ENCODE measurements at places on chromosomes 1 and 21.

GRCh38 chr1:101089613-101090338 is 64.2 kb upstream of the DPH5 start:
- no peak for DNase-seq

DNA sequence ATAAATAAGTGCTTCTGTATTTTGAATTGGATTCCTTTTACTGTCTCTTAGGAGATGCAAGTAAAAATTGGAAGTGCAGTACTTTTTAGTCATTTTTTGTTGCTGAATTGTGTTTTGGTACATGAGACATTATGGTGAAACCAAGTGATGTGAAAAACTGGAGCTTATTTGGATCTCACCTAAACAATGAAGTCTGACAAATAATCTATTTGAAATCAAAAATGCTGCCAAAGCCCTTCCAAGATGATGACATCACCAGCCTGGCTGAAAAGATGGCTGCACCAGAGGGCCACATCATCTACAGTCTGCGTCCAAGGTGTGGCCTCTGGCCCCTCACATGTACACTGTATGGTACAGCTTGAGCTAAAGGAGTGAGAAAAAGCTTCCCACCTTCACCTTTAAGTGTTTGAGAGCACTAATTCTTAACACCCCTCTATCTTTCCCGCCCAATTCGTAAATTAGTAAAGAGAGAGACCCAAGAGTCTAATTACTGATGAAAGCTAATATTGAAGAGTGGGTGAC is 192.5 kb upstream of the ST6GALNAC5 start:
- no peak for DNase-seq

- DNase-seq, result no peak
These were observed 113.2 kb upstream of the GALNT2 start for GRCh38 chr1:229953736-229954326.

GRCh38 chr1:173302890-173303829 is 96.0 kb upstream of the TNFSF4 start:
- no peak for DNase-seq

DNA sequence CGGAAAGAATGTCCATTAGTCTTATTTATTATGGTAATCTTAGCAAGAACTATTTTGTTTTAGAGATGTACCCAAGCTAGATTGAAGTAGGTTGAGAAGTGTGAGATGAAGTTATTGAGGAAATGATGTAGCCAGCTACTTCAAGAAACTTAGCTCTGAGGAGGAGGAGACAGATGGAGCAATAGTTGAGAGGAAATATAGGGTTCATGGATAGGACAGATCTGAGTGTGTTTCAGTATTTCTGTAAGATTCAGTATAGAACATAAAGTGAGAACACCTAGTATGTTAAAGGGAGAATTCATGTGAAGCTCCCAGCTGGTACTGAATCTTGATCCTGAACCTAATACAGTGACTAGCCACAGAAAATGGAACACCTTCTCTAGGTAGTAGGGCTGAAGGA is 28.9 kb downstream of the TSNAX start:
- no peak for DNase-seq

DNA sequence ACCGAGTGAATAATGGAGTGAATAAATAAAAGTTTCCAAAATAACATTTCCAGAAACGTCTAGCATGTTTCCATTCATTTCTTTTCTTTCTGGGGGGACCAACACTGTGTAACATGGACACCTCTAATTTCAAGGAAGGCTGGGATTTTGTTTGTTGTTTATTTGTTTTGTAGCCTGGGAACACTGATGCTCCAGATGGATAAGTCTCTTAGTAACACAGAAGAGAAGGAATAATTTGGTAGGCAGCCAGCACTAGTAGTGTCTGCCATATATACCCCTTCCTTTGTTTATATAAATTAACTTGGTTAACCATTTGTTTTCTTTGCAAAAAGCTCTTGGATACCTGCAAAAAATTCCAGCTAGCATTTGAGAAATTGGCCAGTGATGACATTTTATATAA is 411.4 kb upstream of the DEPDC1 start:
- DNase-seq, result no peak

GRCh38 chr1:29237129-29237821 is 953 bp downstream of the PTPRU start:
- no peak for DNase-seq

GRCh38 chr1:7558041-7558461 is 213.0 kb upstream of the VAMP3 start:
- no peak for DNase-seq

DNA sequence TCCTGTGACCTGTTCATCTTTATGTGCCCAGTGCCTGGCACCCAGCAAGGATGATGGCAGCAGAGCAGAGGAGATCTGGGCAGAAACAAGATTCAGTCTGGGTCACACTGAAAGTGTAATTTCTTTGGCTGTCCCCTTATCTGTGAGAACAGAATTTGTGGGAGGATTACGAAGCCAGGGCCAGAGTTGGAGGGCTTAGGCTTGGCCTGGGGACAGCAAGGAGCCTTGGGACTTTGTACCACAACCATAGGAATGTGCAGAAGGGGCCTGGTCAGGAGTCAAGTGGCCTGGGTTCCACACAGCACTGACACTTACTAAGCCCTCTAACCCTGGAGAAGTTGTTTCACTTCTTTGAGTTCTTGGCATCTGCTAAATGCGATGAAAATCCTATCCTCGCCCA is 12.8 kb downstream of the PMVK start:
- DNase-seq, result no peak

GRCh38 chr1:83499998-83500397 is 498.9 kb downstream of the TTLL7 start:
- no peak for DNase-seq

- DNase-seq, result no peak
These were observed 34.2 kb downstream of the SERINC2 start for GRCh38 chr1:31447210-31447609.

DNA sequence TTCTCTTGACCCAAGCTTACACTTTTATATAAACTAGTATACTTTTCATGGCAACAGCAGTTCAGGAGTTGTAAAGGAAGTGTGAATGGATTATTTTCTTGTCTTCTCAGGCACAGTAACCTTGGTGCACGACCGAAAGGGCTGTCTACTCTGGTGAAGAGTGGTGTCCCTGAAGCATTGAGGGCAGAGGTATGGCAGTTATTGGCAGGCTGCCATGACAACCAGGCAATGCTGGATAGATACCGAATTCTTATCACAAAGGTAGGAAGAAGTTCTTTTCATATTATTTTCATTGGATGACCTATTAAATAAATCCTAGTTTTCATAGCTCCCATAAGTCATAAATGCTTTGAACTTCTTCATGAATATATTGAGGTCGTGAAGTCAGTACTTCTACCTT is 53.9 kb upstream of the GPR52 start:
- no peak for DNase-seq

GRCh38 chr21:32918478-32919120 is 107.1 kb upstream of the OLIG2 start:
- DNase-seq, result no peak

Data from stimulated activated CD4-positive, alpha-beta T cell treated with anti-CD3 and anti-CD28 coated beads, Interleukin-1b, Interleukin-23, amount 100 ng/mL, for 1 hour (primary cell).